Aorta (tissue), 5 donors: ENCODE measurements at places on chromosomes 3 and 15.

DNA sequence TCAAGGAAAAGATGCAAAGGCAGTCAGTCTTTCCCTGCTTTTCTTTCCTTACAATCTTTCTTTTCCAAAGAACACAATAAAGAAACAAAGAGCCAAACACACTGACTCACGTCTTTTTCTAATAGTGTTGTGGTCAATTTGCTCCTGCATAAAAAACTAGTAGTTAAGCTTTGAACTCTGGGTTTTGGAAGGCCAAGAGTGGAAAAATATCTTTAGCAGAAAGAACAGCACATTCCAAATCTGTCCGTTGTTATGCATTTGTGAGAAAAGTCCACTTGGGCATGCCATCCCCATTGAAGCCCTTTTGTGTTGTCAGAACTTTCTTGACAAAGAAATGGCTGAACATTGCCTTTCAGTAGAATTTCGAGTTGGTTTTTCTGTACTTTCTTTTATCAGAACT, 18.2 kb downstream of the COL8A1 start:
- no peak for DNase-seq

DNA sequence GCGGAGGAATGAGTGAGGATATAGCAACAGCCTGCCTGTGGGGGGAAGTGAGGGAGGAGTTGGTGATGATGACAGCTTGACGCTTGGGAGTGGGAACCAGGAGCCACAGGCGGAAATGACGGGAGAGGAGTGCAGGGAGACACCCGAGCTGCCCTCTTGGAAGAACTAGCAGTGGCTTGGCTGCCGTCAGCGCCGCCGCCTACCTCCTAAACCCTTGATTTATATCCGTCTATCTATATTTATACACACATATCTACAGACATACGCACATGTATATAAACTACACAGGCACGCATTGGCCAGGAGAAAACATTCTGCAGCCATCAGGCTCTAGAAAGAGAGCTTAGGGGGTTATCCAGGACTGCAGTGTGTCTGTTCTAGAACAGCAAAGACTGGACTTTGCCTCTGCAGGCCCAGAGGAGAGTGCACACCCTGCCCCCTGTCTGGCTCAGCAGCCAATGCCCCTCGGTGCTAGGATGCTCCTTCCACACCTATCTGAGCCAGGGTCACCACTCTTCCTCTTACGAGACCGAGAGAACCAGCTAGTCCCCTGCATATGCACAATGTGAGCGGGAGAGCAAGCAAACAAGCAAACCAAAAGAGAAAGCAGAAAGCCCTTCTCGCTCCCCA, 45.3 kb upstream of the MAGEF1 start:
- peak; percentile 87 for DNase-seq

- DNase-seq, result no peak
These were observed 71.0 kb downstream of the NTRK3 start for GRCh38 chr15:88185584-88185983.

DNA sequence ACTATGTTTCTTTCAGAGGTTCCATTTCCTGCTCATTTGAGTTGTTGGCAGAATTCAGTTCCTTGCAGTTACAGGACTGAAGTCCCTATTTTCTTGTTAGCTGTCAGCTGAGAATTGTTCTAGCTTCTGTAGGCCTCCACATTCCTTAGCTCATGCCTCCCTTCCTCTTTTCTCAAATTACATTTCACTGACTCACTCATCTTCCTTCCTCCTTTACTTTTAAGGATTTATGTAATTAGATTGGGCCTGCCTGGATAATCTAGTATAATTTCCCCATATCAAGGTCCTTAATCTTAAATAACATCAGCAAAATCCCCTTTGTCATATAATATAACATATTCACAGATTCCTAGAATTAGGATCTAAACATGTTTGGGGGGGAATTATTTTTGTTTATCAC, 40.6 kb upstream of the RBMS3 start:
- DNase-seq, result no peak

DNA sequence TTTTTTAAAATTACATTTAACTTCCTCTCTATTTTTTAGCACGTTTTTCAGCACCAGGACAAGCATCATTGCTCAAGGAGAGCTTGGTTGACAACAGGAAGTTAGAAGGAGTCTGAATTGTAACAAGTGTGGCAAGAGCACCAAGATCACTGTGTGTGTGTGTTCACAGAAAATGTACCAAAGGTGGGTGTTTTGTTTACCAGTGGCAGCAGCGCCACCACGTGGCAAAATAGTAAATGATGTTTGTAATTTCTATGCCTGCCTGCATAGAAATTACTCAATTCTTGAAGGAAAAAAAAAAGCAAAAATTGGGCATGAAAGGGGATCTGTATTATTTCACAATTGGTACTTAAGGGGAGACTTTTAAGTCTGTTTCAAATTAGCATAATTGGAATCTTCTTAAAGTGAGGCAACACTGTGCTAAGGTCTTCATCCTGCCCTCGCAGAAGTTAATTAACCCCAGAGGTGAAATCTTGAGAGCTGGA, 7.4 kb upstream of the U2SURP start:
- peak; percentile 67 for DNase-seq

DNA sequence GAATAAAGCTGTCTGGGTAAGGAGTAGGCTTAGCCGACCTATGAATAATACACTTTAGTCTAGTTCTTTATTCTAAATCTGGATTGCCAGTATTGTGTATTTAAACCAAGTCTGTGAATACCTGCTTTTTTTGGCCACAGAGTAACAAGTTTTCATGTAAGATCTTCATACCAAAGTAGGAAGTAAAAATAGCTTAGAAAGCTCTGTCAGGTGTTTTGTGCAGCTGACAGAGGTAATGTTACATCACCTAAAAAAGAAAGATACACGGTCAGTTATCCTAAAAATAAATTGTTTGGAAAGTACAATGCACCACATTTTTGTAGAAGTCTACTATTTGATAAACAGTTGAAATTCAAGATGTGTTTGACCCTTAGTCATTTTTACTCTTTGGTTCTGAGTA, 16.5 kb downstream of the CALML4 start:
- no peak for DNase-seq
